RPMI8226 (cell line): ENCODE measurements at places on chromosomes 16 and 17.
A peak's percentile ranks its signal among the peaks of the same experiment; 100 is the strongest.

- DNase-seq, result peak; percentile 85
Observed at GRCh38 chr16:27226476-27226875, 23.1 kb downstream of the KDM8 start.

GRCh38 chr16:71796501-71797097, 12.0 kb downstream of the AP1G1 start:
- no peak for DNase-seq

DNA sequence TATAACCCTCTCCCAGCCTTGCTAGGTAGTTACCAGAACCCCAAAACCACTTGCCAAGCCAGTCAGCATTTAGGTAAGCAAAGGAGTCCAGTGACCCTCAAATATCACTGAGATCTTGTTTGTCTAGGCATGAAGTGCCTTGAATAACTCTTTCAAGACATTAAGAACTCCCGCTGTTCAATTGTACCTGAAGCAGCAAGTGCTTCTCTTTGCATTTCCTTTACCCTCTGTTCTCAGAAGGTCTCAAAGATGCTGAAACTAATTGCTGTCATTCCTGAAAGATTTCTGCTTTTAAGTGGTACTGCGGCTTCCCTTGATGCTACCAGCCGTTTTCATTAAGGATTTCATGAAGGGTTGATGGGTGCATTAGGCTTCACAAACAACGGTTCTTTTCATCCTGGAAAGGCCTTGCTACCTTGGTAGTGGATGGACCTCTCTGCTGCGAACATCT, 142.7 kb downstream of the PITPNC1 start:
- no peak for DNase-seq

- no peak for DNase-seq
Observed at GRCh38 chr17:49637050-49637449, 40.8 kb downstream of the SPOP start.

DNA sequence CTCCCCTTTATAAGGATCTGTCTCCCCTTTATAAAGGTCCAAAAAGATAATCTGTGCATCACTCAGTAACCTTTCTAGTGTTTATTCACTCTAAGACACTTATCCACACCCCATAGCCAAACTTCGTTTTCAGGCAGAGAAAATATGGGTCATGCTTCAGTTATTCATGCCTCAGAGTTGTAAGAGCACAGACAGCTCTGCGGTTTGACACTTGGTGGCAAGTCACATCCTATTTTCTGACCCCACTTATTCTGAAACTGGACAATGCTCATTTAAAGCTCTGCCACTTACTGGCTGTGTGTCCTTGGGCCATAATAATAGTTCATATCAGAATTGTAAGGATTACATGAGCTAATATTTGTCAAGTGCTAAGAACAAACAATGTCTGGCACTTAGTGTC, 2.0 kb upstream of the KRTAP2-1 start:
- DNase-seq, result peak; percentile 25

- no peak for DNase-seq
Observed at GRCh38 chr16:84677017-84677803, 22.6 kb upstream of the USP10 start.

DNA sequence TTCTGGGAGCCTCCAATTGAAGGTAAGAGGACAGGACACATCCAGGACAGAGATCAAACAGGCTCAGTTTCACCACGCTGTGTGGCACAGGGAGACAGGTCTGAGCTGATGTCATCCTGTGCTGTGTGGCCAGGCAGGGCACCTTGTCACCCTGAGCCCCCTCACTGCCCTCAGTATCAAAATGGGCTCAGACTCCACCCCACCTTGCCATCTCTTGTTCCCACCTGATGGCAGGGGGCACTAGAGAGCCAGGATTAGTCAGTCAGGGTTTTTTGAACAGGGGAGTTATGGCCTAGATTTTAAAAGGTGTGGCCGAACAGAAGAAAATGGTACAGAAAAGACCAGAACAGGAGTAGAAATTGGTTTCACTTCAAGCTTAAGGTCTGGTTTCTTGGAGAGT, 2.6 kb downstream of the KAT2A start:
- DNase-seq, result peak; percentile 58

DNA sequence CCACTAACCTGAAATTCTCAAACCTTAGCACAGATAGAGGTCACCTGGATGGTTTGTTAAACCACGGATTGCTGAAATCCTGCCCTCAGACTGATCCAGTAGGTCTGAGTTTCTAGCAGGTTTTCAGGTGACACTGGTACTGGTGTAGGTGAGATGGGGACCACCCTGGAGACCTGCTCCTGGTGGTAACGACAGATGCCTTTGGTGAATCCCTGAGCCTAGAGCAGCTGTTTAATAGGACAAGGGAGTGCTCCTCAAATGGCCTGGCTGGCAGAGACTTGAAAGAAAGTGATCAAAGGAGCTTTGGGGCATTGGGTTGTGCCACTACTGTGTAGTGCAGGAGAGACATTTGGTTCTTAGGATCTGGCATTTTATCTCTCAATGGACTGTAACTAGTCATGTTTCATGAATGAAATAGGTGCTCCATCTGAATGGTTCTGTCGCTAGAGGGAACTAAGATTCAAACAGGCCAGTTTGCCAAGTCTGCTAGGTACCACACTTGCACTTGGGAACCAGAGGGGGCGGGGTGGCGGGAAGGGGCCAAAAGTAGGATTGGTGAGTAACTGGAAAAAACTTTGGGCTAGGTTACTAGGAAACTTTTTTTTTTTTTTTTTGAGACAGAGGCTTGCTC, 2.9 kb upstream of the IFI35 start:
- no peak for DNase-seq

DNA sequence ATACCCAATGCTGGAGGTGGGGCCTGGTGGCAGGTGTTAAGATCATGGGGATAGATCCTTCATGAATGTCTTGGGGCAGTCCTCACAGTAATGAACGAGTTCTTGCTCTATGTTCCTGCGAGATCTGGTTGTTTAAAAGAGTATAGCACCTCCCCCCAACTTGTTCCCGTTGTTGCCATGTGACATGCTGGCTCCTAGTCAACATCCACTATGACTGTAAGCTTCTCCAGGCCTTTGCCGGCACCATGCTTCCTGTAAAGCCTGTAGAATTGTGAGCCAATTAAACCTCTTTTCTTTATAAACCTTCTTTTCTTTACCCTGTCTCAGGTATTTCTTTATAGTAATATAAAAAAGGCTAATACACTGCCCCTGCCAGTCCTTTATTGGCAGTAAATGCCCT, 33.3 kb downstream of the RANBP10 start:
- DNase-seq, result no peak

DNA sequence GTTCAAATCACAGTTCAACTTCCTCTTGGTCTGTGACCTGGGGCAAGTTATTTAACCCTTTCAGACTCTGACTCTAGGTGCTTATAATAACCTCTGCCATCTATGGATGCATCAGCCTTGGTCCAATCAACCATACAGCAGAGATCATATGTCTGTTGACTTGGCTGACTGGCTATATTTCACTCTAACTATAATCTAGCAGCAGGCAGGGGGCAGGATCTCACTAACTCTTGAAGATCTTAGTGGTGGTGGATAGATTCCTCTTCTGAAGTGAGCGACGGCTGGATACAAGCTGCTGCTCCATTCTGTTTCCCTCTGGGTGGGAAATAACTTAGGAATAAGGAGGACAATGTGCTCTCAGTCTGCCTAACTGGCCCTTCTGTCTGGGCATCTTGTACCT, 146.6 kb downstream of the SKAP1 start:
- no peak for DNase-seq
